CD4-positive, alpha-beta T cell treated with Interleukin-17A for 1 hour (primary cell): ENCODE measurements at places on chromosomes 3 and 15.

DNA sequence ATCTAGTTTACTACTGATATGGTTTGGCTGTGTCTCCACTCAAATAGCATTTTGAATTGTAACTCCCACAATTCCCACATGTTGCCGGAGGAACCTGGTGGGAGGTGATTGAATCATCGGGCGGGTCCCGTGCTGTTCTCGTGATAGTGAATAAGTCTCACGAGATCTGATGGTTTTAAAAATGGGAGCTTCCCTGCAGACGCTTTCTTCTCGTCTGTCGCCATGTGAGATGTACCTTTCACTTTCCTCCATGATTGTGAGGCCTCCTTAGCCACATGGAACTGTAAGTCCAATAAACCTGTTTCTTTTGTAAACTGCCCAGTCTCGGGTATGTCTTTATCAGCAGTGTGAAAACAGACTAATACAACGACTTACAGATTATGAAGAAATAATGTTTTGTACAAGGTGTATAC, 35.6 kb upstream of the PYDC2 start:
- no peak for DNase-seq

- DNase-seq, result no peak
Observed at GRCh38 chr3:194305356-194306108, 45.6 kb downstream of the CPN2 start.

- no peak for DNase-seq
Observed at GRCh38 chr3:4223777-4224176, 79.4 kb upstream of the SETMAR start.

- no peak for DNase-seq
Observed at GRCh38 chr15:70436428-70436827, 326.9 kb downstream of the UACA start.

DNA sequence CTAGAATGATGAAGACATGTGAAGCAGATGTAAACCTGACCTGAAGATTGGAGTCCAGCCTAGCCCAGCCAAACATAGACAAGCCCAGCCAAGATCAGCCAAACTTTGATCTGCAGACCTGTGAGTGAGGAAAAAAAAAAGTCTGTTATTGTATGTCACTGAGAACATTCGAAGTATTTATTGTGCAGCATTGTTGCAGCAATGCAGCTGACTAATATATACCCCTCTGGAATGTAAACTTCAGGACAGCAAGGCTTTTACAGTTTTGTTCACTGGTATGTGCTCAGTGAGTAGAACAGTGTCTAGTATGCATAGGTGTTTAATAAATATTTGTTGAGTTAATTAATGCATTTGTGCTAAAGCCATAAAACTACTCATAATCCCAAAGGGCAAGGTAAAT, 23.4 kb downstream of the TMEM202 start:
- DNase-seq, result no peak

GRCh38 chr3:130242850-130243569, 102.5 kb upstream of the COL6A5 start:
- DNase-seq, result peak; percentile 6
